NCI-H526 (cell line): ENCODE measurements at places on chromosomes 2 and 18.

DNA sequence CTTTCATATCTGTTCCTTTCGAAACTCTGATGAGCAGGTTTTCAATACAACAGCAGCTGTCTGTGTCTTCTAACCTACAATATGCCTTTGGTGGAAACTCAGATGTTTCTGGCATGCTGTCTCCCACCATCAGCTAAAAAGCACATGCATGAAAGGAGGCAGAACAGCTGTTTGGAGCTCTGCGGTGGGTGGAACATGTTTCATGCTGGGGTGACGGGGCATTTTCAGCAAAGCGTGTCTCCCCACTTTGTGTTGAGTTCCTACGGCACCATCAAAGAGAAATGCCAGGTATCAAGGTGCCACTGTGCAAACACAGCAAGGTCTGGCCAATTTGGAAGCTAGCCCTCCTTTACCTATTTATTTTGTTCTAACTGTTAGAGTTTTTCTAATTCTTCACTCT, 290.1 kb downstream of the CLIP4 start:
- DNase-seq = no peak

DNA sequence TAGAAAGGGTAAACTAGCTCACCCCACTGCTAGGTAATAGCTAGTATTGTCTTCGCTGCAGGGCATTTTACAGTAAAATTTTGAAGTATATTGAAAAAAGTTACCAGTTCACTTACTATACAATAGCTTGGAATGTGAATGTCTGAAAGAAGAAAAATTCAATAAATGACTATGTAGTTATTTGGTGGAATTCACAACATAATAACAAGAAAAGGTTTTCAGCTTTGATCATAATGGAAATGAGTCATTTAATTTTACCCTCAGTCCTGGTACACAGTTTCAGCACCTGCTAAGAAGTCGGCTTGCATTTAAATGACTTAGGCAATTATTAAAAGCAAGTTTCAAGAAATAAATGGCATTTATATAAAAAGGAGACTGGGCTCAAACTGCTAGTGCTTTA, 90.4 kb downstream of the NUP35 start:
- no peak for DNase-seq

DNA sequence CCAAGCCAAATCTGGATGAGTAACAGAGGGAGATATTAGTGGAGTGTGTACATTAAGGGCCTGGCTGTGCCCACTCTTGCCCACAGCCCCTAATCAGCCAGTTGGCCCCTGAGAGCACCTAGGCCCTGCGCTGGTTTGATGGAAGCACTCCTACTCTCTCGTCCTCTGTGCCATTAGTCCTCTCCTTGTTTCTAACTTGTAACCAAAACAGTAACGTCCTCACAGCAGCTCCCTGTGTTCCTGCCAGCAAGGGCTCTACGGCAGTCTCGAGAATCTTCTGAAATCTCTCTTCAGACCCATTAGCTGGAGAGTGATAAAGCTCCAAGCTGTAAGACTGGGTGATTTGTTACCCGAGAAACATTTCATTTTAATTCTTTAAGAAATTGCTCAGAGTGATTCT, 76.1 kb downstream of the LRRC30 start:
- DNase-seq = no peak

DNA sequence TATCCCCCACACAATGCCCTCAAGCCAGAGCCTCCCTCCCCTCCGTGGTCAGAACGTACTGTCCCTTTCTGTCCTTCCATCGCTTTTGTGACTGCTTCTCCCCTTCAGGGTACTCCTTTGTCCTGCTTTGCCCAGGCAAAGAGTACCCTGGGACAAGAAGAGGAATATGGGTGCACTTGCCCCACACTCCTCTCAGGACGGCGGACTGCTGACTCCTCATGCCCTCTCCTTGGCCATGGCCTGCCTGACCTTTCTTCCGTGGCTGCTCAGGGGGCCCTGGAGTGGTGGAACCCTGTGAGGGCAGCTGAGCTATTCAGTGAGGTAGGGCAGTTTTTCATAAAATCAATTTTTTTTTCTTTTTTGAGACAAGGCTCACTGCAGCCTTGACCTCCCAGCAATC, 18.7 kb downstream of the C2orf74 start:
- DNase-seq = no peak

DNA sequence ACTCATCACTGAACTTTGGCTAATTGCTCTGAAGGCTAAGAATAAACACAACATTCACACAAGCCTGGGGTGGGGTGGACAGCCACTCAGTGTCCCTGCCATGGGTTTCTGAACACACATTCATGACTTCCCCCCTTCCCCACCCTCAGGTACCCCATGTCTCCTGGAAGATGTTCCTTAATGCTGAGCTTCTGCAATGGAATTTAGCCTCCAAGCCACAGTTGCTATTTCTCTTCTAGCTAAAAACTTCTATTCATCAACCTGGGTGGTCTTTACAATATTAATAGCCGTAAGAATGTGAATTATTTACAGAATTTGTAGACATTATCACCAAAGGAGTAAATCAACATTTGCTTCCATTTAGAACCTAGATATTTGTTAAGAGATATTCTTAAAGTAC, 175.1 kb downstream of the ACKR3 start:
- no peak for DNase-seq

DNA sequence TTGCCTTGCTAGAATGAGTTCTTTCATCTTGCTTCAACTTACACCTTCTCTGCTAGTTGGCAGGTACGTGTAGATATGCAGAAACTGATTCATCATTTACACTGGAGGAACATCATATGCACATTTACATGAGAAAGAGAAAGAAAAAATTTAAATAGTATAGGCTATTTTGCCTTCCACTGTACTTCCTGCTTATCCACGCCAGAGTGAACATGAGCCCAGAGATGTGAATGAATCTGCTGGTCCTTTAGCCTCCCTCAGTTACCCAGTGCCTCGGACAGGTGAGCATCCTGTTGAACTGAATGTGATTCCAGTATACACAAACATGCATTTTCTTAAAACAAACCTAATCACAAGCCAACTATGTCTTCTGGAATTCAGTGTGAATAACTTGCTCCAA, 83.6 kb downstream of the SESTD1 start:
- peak; percentile 5 for DNase-seq

- DNase-seq = no peak
These were observed 8.2 kb upstream of the ALPI start for GRCh38 chr2:232447638-232448303.

DNA sequence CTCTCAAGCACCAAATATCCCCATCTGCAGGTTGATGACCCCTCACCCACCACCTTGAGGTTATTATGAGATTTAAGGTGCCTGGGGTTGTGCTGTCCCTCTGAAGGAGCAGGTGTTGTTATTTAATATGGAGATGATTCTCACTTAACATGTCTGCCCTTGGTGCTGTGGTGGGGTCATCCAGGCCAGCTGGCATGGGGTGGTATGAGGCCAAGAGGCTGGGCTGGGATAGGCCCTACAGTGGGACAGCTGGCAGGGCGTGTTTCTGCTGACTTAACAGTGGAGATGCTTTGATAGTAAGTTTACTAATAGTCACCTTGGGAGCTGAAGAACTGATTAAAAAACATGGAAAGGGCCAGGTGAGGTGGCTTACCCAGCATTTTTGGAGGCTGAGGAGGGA, 22.4 kb downstream of the SERPINB12 start:
- DNase-seq = no peak

DNA sequence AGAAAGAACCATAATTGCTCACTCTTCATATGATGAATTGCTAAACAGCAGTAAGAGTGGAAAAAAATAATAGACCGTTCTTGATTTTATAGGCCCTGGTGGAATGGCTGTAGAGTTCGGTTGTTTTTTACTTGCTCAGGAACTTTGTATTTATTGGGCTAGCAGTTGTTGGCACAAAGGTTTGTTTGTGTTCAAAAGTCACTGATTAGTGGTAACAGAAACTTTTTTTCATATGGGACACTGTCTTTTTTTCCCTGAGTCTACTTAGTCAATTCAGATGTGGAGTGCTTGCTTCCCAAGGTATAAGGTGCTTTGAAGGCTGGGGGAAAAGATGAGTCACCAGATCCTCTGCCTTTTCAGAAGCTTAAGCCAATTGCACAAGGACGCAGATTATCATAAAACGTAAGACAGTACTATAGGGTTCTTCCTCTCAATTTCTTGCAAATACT, 25.8 kb downstream of the PHLPP1 start:
- no peak for DNase-seq

GRCh38 chr2:241062389-241063092, 39.5 kb downstream of the MTERF4 start:
- no peak for DNase-seq
